Frontal cortex (tissue), 4 donors: ENCODE measurements at places on chromosomes 11 and 22.

DNA sequence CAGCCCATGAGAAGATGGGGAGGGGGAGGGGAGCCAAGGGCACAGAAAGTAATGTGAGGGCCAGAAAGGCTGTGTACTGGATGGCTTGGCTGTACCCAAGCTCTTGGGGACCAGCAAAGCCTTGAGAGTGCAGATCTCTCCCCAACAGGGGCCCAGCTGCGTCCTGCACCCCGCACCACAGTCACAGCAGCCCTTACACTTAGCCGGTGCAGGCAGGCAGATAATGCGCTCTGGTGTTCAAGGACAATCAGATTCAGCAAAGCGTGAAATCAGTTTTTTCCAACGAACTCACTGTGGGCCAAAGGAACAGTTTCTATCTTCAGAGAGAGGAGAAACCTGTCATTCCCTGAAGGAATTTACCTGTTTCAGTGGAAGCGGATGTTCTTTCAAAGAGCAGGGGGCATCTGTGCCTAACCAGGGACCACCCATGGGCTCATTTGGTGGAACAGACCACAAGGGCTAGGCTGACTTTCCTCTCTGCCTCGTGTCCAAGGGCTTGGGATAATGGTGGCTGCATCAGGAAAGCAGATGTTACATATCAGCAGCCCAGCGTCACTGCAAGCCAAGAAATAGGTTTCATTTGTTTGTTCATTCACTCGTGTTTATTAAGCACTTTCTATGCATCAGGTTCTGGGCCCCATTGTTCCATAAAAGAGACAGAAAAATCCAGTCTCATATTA lies 81.2 kb upstream of the SPON1 start:
- DNase-seq, result no peak

- DNase-seq, result no peak
Measured at GRCh38 chr22:40720538-40721256, 41.4 kb downstream of the MCHR1 start.

GRCh38 chr11:126474220-126474619 lies 118.7 kb downstream of the ST3GAL4 start:
- no peak for DNase-seq

GRCh38 chr11:57274904-57275498 lies 38.0 kb upstream of the APLNR start:
- no peak for DNase-seq

DNA sequence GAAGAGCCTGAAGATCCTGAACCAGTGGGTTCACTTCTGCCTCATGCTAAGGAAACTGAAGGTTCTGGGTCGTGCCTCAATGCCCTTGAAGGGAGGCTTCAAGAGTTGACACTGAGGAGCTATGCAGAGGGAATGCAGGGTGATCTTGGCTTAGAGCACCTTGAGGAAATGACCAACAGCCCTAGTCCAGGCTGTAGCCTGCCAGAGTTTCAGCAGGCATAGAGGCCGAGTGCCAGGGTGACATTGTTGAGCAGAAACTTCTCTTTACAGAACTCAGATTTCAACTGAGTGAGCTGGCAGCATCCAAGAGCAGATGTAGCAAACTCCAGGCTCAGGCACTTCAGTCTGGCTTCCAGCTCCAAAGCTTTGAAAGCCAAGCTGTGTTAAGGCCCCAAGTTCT lies 23.1 kb upstream of the CAPRIN1 start:
- DNase-seq, result no peak

- DNase-seq, result peak; percentile 61
Measured at GRCh38 chr22:36144886-36145541, 15.5 kb downstream of the APOL3 start.

DNA sequence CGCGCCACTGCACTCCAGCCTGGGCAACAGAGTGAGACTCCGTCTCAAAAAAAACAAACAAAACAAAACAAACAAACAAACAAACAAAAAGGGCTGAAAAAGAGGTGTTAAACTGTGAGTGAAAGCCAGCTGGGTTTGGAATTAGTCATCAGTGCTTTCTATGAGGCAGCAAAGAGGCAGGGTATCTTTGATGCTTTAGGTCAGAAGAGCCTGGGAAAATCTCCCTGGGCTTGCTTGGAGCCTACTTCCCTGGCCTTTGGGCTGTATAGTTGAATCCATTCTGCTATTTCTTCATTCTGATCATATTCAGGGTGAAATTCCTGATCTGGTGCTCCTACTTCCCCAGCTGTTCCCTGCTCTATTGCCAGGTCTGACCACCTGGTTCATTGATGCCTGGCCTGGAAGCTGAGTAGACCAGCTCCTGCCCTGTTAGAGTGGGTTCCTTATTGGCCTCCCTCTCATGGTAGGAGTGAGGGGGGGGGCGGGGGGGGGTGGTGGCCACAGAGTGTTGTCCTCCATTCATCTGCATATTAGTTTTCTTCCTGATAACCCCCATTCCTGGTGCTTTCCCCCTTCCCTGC lies 65.6 kb downstream of the INSC start:
- no peak for DNase-seq

GRCh38 chr22:36334081-36334820 lies 53.5 kb downstream of the MYH9 start:
- no peak for DNase-seq

DNA sequence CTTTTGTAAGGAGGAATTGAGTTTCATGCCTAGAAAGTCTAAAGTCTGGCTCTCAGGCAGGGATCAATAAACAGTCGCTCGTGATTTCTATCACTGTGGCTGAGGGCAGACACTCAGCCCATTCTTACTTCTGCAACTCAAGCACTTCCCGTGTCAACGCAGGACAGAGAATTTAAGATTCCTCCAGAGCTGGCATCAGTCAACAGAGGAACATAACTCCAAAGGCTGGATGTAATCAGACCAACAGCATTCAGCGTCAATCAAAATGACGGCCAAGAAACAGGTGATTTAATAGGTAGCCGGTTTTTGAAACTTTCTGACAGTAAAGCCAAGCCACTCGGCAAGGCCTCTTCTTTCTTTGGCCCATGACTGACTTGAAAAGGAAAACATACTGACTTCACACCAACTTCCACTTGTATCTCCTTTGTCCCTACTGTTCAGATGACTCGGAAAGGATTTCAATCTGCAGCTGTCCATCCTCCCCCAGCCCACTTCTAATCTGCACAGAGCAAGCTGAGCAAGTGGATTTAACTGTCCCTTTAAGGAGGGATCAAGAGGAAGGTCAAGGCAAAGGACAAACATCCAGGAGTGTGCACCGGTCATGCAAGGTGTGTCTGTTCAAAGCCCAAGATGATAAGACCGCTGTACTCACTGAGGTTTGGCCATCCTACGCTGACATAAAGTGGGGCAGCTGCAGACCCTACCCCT lies 9.5 kb downstream of the VPS37C start:
- no peak for DNase-seq

DNA sequence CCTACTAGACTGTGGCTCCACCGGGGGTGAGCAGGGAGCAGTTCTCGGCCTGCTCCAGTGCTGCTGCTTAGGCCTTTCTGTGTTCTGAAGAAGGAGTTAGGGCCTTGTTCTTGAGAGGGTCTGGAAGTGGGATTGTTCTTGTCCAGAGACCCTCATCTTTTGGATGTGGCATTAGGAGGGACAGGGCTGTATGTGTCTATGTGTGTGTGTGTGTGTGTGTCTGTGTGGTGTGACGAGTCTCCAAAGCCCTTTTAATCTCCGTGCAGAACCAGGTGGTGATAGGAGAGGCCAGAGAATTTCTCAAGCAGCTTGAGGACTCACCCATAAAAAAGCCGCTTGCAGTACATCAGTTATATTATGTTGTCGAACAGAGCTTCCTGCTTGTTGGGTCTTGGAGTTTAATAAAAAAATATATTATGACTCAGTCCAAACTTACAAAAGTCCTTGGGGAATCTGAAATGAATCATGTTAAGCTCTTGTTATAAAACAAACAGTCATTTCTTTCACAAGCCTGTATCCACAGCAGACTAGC lies 196.5 kb downstream of the TENM4 start:
- DNase-seq, result no peak

GRCh38 chr11:116184763-116185162 lies 588.0 kb downstream of the BUD13 start:
- DNase-seq, result no peak

DNA sequence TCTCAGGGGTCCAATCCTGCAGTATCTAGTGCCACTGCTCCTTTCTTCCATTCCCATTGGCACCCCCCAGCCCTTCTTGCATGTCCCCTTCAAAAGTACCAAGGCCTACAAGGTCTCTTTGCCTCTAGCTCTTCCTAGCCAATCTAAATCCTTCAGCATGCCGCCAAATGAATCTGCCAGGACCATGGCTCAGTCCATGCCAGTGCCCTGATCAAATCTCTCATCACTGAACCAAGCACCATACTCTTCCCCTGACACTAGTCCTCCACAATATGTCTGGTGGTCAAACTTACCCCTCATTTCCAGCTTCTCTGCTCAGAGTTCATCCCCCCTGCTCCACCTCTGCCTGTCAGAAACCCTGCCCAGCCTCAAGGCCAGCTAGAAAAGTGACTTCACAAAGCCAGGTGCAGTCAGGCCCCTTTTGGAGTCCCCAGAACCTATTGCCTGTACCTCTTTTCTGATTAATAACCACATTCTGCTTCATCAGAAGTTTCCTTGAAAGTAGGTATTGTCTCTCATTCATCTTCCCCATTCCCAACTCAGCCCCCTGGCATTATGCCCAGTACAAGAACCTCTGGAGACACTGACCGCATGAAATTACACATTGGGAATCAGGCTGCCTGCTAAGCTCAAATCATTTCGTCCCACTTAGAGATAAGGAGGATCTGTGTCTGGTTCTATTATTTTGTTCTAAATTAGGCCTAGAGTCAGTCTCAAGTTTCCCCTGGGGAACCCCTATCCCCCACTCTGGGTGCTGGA lies 11.4 kb downstream of the FEN1 start:
- no peak for DNase-seq

DNA sequence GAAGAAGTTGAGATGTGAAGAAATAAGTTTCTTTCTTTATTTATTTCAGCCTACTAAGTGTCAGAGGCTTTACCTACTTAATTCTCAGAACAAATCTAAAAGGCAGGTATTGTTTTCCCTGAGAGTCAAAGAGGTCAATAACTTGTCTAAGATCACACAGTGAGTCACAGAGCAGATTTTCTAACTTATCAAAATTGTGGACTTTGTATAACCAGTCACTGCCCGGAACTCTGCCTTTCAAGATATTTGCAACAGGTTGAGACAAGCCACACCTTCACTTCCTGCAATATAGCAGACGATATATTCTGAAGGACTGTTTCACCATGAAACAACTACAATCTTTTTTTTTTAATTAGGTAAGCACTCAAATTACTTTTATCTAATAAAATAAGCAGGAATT lies 10.5 kb upstream of the MMP3 start:
- no peak for DNase-seq

- DNase-seq, result no peak
Measured at GRCh38 chr11:6110011-6110410, 2.5 kb downstream of the OR56B4 start.

DNA sequence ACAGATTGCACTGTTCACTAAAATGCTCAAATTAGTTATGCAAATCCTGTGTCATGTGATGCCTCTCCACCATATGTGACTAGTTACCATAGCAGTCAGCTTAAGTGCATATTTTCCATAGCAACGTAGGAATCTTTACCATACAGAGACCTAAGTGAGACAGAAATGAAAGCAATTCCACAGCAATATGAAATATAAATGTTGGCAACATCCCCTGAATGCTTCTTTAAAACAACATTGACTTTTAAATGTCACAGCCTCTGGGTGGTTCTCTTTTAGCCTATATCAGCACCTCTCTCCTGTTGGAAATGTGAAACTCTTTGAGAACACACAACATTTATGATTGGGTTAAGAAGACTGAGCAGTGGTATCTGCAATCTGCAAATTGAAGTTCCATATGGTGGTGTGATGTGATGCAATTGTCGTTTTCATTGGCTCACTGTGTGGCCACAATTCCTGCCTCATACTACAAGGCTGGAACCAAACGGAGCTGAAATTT lies 814.6 kb downstream of the DLG2 start:
- DNase-seq, result no peak

DNA sequence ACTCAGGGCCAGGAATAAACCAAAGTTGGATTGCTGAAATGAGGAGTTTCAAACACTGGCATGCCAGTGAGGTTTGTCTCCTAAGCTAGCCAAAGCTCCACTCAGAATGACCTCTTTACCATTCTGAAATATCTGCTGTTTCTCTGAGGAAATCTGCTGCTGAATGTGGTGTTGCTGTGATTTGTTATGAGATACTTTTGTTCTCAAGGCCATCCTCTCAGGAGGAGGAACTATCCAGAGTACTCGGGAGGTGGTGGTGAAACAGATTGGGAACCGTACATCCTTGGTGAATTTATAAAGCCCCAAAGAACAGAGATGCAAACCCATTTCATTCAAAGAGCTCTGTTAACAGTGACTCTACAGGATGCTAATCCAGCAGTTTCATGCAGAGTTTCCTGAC lies 50.5 kb downstream of the BDNF start:
- DNase-seq, result no peak

DNA sequence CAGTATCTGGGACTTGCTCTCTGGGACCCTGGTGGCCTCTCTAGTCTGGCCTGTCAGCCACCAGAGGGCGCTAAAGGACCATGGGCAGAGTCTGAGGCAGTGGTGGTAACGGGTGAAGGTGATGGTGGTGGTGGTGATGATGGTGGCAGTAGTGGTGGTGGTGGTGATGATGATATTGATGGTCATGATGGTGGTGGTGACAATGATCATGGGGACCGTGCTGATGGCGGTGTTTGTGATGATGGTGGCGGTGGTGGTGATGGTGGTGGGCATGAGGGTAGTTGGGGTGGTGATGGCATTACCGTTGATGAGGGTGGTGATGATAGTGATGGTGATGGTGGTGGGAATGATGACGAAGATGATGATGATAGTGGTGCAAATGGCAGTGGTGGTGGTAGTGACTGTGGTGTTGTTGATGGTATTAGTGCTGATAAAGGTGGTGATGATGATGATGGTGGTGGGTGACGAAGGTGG lies 16.0 kb downstream of the TRPM5 start:
- peak; percentile 62 for DNase-seq

DNA sequence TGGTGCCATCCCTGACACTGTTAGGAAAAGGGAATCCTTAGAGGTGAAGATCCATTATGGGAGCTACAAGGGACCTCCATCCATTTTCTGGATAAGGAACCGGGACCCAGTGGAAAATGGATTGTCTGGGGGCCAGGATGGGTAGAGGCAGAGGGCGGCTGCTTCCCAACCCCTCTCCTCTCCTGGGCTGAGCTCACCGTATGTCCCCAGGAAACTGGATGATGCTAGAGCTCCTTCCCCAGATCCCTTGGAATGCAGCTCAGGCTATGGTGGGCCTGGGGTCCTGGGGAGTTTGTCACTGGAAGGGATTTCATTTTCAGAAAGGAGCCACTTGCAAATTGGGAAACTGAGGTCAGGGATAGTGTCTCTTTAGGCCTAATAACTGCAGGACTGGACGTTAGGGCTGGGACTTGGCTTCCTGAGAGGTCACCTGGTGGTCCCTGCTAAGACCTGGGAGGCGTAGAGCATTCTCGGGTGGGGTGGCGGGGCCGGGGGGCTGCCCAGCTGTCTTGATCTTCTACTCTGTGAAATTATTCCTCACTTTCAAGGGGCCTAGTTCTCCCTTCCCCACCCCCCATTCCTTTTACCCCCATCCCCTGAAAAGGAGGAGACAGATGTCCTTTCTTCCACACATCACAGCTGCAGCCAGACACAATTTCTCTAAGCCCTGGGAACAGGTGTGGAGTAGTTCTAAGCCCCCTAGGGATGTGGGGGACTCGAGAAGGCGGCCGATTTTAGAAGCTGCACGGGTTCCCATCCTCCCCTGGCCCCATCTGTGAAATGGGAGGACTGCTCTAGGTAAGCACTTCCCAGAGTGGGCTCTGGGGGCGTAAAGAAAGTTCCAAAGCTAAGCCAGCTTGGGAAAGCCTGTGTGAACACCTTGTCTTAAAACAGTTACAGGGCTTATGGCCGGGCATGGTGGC lies 99.8 kb downstream of the PKNOX2 start:
- no peak for DNase-seq
